ENCODE measurements at places on chromosomes 2 and 18. TPM values are rescaled to one million over a fixed set of nuclear protein-coding genes. Genes with fewer than 3 reads are reported as not detected.

Gene AGXT
- not detected for total RNA-seq

Gene BOK
- total RNA-seq: 2.4 TPM

Gene BOLL
- not detected for total RNA-seq

Gene AMER3
- total RNA-seq: not detected

Gene ANKRD39
- total RNA-seq: 14.3 TPM

Gene E2F6
- total RNA-seq: 12.8 TPM

Gene GKN2
- total RNA-seq: not detected

Gene ZAP70
- total RNA-seq: 0.55 TPM

Gene UBE2F
- total RNA-seq: 63.5 TPM

Gene NDUFAF7
- 27.5 TPM for total RNA-seq

Gene FER1L5
- total RNA-seq: 0.05 TPM

Gene ASAP2
- total RNA-seq: 10.0 TPM

GRCh38 chr2:100279586-100280534, 42.4 kb downstream of the LONRF2 start:
- no peaks in the 10 kb centered on the region for H3K4me1 ChIP-seq
- H3K36me3 ChIP-seq: peaks cover 26% of the 10 kb centered on the region
- no peak overlapping the region for H3K27ac ChIP-seq
- no peak overlapping the region for H3K4me3 ChIP-seq
- no peak for DNase-seq

GRCh38 chr2:133553251-133553650, 15.0 kb downstream of the NCKAP5 start:
- no peak for DNase-seq
- H3K27me3 ChIP-seq: no peaks in the 10 kb centered on the region
- H3K27ac ChIP-seq: no peak overlapping the region
- peaks cover 9% of the 10 kb centered on the region for H3K4me1 ChIP-seq

- no peak for DNase-seq
- no peaks in the 10 kb centered on the region for H3K36me3 ChIP-seq
- H3K27ac ChIP-seq: no peak overlapping the region
- no peak overlapping the region for H3K4me3 ChIP-seq
These were observed 44.6 kb upstream of the MSH6 start for GRCh38 chr2:47738331-47738730.

DNA sequence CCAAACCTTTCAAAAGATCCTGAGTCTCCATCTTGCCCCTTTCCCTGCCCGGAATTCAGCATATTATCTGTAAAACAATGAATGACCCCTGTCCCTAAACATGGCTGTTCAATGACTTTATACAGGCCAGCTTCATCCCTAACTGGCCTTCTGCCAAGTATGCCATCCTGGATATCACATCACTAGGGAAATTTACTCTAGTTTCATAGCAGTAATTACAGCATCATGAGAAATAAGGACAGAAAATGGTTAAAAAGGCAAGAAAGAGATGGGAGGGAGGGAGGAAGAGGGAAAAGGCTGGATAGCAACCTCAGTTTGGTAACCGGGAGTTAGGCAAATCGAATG, 4.4 kb downstream of the MBOAT2 start:
- H3K27ac ChIP-seq: no peak overlapping the region

- H3K36me3 ChIP-seq: no peaks in the 10 kb centered on the region
- no peaks in the 10 kb centered on the region for H3K4me1 ChIP-seq
- no peak for DNase-seq
- no peak overlapping the region for H3K27ac ChIP-seq
These were observed 69.3 kb downstream of the MRO start for GRCh38 chr18:50750546-50750945.

DNA sequence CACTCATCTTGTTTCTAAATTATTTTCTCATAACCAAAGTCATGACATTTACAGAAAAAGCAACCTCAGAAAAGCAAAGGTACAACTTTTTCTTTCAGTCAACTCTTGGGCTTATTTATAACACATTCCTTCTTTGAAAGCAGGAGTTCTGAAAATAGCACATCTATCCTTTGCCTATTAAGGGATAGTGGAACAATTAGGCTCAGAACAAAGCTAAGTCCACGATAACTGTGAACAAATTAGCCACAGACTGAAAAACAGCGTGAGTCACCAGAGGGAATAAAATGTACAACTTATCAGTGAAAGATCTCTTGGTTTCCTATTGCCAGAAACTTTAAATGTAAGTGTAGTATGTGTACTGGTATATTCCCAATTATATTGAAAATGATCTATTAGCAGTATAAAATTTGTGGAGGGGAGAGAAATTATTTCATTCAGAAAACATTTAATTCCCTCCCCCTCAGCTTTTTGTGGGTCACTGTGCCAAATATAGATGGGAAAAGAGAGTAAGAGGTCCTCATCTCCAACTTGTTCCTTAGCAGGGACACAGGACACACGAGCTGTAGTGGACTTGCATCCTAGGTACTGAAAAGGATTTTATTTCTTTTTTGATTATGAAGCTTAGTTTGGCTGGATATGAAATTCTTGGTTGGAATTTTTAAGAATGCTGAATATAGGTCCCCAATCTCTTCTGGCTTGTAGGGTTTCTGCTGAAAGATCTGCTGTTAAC, 15.4 kb upstream of the MATN3 start:
- H3K36me3 ChIP-seq: peaks cover 55% of the 10 kb centered on the region
- H3K27ac ChIP-seq: peak overlapping the region; percentile 42
- no peak for DNase-seq
- no peaks in the 10 kb centered on the region for H3K27me3 ChIP-seq

DNA sequence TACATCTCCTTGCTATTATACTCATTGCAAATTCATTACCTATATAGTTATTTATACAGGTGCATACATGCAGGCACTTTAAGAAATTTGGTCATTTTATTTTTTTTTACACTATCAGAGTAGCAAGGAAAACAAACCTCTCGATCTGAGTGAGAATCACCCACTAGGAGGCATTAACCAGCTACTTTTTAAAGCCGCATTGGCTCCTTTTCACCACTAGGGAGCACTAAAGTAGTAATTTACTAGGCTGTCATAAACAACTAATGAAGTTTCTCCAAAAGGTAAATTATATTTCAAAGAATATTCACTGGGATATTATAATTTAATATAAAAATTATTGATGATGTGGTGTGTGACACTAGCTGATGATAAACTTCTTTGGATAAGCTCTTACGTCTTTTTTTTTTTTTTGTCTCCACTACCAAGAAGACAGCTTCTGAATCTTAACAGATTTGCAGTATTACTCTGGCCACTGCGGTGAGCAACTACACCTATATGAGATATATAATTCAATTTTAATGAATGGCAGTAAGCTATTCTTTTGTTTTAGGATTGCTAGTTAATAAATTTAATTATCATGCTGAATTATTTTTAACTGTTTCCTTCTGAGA, 101.9 kb downstream of the NOL4 start:
- no peak overlapping the region for H3K4me3 ChIP-seq
- no peaks in the 10 kb centered on the region for H3K27me3 ChIP-seq
- DNase-seq: no peak
- H3K36me3 ChIP-seq: no peaks in the 10 kb centered on the region
- no peak overlapping the region for H3K27ac ChIP-seq

- H3K27ac ChIP-seq: no peak overlapping the region
- peaks cover 81% of the 10 kb centered on the region for H3K36me3 ChIP-seq
- no peaks in the 10 kb centered on the region for H3K27me3 ChIP-seq
- H3K4me3 ChIP-seq: no peak overlapping the region
These were observed 21.5 kb downstream of the MPPE1 start for GRCh38 chr18:11886577-11887110.

DNA sequence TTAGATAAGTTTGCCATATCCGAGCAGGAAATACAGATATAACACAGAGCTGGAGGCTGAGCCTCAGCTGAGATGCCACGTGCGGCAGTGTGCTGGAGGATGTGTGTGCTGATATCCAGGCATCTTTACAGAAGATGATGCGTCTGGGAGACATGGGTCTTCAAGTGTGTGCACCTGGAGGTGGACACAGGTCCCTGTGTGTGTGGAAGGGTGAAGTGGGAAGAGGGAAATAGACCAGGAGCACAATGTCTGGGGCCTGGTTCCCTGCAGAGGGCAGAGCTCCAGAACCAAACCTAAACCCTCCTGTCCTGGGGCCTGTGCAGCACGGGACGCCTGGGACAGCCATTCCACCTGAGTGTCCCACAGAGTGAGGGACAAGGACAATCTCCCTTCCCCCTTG, 180.3 kb upstream of the RAB12 start:
- H3K27ac ChIP-seq: no peak overlapping the region
- DNase-seq: no peak
- no peaks in the 10 kb centered on the region for H3K36me3 ChIP-seq
- H3K4me3 ChIP-seq: no peak overlapping the region
- no peaks in the 10 kb centered on the region for H3K4me1 ChIP-seq
- no peaks in the 10 kb centered on the region for H3K27me3 ChIP-seq

DNA sequence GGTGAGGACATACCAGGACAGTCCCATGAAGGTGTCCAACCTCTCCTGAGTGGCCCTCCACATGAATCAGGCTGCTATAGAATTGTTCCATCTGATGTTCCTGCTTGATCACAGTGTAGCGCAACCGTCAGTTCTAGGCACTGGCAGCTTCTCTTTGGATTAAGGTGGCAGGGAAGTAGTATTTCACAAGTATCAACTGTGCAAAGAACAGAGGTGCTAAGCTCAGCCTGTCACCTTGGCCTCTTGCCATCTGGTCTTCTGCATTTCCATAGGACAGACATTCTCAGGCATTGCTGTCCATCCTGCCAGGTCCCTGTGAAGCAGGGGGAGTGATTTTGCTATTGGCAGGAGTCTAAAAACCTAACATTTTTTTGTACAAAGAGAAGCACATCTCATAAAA, 182.2 kb upstream of the EPAS1 start:
- peaks cover 51% of the 10 kb centered on the region for H3K4me1 ChIP-seq
- H3K27ac ChIP-seq: no peak overlapping the region
- DNase-seq: no peak
- no peaks in the 10 kb centered on the region for H3K27me3 ChIP-seq
- H3K4me3 ChIP-seq: no peak overlapping the region
- H3K36me3 ChIP-seq: no peaks in the 10 kb centered on the region

DNA sequence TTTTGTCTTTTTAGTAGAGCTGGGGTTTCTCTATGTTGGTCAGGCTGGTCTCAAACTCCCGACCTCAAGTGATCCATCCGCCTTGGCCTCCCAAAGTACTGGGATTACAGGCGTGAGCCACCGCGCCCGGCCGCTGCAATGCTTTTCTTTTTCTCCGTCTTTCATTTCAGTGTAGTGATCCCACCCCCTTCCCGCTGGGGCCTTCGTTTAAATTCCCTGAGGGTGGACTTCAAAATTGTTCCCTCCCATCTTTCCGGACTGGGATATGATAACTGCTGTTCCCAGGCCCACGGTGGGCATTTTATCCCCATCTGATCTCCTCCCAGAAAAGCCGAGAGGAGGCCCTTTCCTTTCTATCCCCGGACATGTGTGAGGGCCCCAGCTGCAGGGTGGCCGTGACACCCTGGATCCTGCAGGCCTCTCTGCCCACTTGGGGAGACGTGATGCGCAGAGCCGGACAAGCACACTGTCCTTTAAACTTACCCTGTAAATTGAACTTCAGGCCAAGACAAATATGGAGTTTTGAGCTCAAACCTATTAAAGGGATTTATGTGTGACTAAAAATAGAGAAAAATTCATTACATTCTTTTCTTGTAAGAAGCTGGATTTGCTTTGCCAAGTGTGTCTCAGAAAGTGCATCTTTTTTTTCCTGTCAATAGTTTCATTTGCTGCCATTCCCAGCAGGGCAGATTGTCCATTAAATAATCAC, 54.5 kb upstream of the AFF3 start:
- no peak overlapping the region for H3K4me3 ChIP-seq
- no peaks in the 10 kb centered on the region for H3K36me3 ChIP-seq
- peaks cover 45% of the 10 kb centered on the region for H3K4me1 ChIP-seq

DNA sequence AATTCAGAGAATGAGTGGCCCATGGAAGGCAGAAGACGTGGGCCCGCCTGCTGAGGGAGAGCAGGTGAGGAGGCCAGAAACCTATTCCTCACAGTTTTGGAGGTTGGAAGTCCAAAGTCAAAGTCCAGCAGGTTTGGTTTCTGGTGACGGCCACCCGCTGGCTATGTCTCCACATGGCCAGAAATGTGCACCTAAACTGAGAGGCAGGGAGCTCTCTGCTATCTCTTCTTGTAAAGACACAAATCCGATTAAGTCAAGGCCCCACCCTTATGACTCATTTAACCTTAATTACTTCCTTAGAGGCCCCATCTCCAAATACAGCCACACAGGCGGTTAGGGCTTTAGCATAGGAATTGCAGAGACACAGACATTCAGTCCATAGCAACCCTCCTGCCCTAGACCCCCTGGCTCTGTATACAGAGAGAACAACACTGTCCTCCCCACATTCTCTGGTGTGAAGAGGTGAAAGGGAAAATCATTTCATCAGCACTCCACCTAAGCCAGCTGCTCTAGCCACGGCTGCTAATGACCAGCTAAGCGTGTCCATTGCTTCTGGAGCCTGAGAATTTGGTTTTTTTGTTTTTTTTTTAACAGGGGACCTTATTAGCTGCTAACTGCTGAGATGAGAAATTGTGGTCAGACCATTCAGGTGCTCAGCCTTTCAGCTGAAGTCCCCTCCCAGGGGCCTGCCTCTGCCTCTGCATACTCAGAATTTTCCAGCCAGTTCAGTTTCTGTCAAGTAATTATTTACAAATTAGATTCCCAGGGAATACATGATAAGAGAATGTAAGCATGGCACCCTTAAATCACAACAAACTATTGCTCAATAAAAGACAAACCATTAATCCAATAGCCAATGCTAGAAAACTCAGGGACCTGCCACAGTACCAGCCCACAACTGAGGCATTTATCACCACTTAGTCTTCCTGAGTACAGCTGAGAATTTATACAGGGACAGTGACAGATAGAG, 368.7 kb upstream of the ID2 start:
- no peak overlapping the region for H3K4me3 ChIP-seq
- H3K27me3 ChIP-seq: no peaks in the 10 kb centered on the region
- DNase-seq: no peak
- H3K4me1 ChIP-seq: no peaks in the 10 kb centered on the region
- H3K36me3 ChIP-seq: no peaks in the 10 kb centered on the region

DNA sequence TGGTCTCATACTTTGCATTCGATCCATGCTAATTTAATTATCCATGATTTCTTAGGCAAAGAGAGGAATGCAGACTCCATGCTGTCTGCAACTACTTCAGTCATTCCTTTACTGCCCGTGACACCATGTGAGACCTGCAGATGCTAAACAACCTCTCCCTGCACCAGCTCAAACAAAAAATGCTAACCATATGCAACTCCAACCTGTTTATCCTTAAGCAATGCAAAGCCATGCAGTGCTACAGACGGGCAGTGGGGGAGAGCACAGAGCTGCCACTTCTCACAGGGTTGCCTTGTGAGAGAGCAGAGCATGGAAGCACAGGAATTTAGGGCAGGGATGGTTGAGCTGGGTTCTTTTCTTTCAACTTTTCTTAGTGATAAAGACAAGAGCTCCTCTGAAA, 74.9 kb upstream of the KLHL14 start:
- H3K27me3 ChIP-seq: no peaks in the 10 kb centered on the region
- DNase-seq: no peak
- H3K27ac ChIP-seq: no peak overlapping the region
- H3K4me1 ChIP-seq: no peaks in the 10 kb centered on the region

DNA sequence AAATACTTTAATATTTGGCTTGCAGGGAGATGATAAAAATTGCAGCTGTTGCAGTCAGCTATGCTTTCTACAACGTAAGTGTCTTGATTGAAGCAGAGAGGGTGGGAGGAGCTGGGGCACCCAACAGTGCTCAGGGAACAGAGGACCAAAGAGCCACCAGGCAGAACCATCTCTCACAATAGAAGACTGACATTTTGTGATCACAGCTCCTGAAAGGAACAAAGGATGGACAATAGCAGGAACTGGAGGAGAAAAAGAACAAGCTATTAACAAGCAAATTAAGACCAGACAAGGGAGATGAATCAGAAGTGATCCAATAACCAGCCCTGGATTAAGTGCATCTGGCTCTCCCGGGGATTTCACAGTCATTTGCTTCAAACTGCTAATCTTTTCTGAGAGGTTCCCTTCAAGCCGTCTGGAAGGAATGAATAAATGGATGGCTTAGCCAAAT, 65.7 kb upstream of the SMAD2 start:
- H3K4me3 ChIP-seq: no peak overlapping the region
- no peaks in the 10 kb centered on the region for H3K27me3 ChIP-seq
- no peak for DNase-seq
- peaks cover 5% of the 10 kb centered on the region for H3K4me1 ChIP-seq
- no peak overlapping the region for H3K27ac ChIP-seq
